ENCODE measurements at places on chromosomes 6 and 20.
A peak's percentile ranks its signal among the peaks of the same experiment; 100 is the strongest.

DNA sequence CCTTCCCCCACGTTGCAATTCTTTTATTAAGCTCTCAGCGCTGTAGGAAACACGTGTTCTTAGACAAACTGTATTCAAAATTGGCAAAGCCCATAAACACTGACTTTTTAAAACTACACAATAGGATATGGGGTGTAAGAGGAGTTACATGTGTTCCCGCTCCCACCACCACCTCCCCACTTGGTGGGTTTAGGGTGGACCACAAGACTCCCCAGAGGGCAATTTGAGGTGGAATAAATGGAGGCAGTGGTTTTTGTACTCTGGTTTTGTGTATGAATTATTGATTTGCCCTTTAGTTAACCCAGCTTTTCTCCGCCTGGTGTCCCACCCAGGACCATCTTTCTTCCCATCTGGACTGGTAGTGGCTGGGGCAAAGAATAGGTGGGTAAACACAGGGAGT is 3.7 kb downstream of the UQCC2 start:
- H3K27me3 ChIP-seq = peaks cover 12% of the 10 kb centered on the region
- no peak overlapping the region for H3K4me3 ChIP-seq
- H3K27ac ChIP-seq = no peak overlapping the region
- peaks cover 80% of the 10 kb centered on the region for H3K4me1 ChIP-seq

GRCh38 chr6:135300576-135300975 is 119.5 kb downstream of the MYB start:
- H3K27me3 ChIP-seq = no peaks in the 10 kb centered on the region
- H3K27ac ChIP-seq = no peak overlapping the region
- no peaks in the 10 kb centered on the region for H3K4me1 ChIP-seq
- peaks cover 19% of the 10 kb centered on the region for H3K36me3 ChIP-seq
- no peak overlapping the region for H3K4me3 ChIP-seq

DNA sequence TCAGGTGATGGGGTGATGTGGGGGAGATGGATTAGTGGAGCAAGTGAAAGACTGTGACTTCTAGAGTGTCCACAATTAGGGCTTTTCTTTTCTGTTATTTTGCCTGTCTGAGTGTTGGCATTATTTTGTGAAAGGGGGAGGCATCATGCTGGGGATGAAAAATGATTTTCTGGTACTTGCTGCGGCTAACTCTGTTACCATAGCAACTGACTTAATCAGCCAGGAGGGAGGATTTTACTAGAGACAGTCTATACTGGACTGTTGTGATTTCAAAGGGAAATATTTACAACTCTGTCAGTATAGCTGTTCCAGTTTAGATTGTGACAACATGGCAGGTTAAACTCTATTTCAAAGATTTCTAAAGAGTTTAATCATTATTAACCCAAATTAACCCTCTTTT is 30.4 kb upstream of the MRAP2 start:
- peaks cover 12% of the 10 kb centered on the region for H3K27me3 ChIP-seq
- H3K4me1 ChIP-seq = peaks cover 14% of the 10 kb centered on the region

GRCh38 chr6:150752409-150752808 is 113.1 kb upstream of the MTHFD1L start:
- H3K27me3 ChIP-seq = peaks cover 15% of the 10 kb centered on the region
- DNase-seq = no peak
- H3K4me3 ChIP-seq = peak overlapping the region; percentile 16
- no peak overlapping the region for H3K27ac ChIP-seq
- no peaks in the 10 kb centered on the region for H3K36me3 ChIP-seq

GRCh38 chr6:72621291-72622093 is at the start of gene KCNQ5:
TSS of gene KCNQ5 (plus strand) at chr6:72622064.
- H3K36me3 ChIP-seq = no peaks in the 10 kb centered on the region
- peaks cover 30% of the 10 kb centered on the region for H3K4me1 ChIP-seq
- peaks cover 44% of the 10 kb centered on the region for H3K27me3 ChIP-seq
- DNase-seq = peak; percentile 35
- peak within 1 kb of the TSS; percentile 93 for H3K4me3 ChIP-seq

- peaks cover 45% of the 10 kb centered on the region for H3K4me1 ChIP-seq
- H3K36me3 ChIP-seq = peaks cover 13% of the 10 kb centered on the region
- no peak for DNase-seq
- H3K27ac ChIP-seq = no peak overlapping the region
- peaks cover 65% of the 10 kb centered on the region for H3K27me3 ChIP-seq
- no peak overlapping the region for H3K4me3 ChIP-seq
Observed at GRCh38 chr20:64038224-64038564, 2.2 kb downstream of the C20orf204 start.

DNA sequence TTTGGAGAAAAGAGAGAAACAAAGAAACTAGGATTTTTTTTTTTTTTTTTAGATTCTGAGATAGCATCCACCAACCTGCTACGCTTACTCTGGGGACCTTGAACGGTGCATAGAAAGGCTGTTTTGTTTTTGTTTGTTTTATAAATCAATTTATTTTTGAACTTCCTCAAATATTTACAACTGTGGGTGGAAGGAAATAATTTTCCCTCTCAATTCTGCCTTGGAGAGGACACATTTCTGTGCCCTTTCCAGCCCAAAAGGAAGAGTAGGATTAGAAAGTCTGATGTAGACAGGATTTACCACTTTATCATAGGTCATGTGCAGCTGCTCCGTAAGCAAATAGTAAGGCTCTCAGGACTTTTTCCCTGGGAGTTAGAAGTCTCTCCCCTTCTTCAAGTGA is 190.5 kb downstream of the NKAIN2 start:
- DNase-seq = no peak
- H3K4me3 ChIP-seq = no peak overlapping the region
- H3K4me1 ChIP-seq = no peaks in the 10 kb centered on the region
- no peaks in the 10 kb centered on the region for H3K27me3 ChIP-seq

DNA sequence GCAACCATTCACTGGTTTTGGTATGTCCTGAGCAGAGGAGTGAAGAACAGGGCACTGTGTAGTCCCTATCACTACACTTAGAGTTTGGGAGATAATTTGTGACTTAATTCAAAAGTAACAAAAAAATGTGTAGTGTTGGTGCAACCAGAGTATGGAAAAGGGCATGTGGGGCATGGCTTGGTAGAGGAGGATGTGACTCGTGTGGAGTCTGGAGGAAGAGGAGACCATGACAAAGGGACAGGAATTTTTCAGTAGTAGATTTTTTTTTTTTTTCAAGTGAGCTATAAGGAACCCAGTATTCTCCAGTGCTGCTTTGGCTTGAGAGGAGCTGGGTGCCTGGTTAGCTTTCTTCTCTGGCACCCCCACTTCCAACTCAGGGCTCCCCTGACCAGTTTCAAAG is 5.1 kb downstream of the MTRES1 start:
- no peak overlapping the region for H3K4me3 ChIP-seq
- H3K27me3 ChIP-seq = no peaks in the 10 kb centered on the region
- H3K27ac ChIP-seq = no peak overlapping the region
- peaks cover 27% of the 10 kb centered on the region for H3K4me1 ChIP-seq
- no peak for DNase-seq

DNA sequence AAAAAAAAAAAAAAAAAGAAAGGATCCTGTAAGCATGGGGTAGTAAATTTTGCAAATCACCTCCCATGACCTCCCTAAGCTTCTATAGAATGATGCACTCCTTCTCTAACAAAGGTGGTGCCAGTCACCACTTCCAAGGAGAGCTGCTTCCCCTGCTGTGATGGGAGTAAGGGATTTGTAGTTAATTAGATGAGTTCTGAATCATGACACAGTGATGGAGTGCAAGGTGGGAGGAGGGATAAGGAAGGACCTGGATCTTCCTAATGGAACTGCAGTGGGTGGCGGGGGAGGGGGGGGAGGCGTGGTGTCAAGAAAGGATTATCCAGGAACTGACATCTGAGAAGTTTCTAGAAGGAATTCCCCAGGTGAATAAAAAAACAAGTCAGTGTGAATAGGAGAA is 47.8 kb downstream of the NRN1 start:
- peaks cover 10% of the 10 kb centered on the region for H3K27me3 ChIP-seq
- H3K4me1 ChIP-seq = peaks cover 42% of the 10 kb centered on the region
- H3K27ac ChIP-seq = peak overlapping the region; percentile 91
- no peaks in the 10 kb centered on the region for H3K36me3 ChIP-seq
- DNase-seq = no peak

DNA sequence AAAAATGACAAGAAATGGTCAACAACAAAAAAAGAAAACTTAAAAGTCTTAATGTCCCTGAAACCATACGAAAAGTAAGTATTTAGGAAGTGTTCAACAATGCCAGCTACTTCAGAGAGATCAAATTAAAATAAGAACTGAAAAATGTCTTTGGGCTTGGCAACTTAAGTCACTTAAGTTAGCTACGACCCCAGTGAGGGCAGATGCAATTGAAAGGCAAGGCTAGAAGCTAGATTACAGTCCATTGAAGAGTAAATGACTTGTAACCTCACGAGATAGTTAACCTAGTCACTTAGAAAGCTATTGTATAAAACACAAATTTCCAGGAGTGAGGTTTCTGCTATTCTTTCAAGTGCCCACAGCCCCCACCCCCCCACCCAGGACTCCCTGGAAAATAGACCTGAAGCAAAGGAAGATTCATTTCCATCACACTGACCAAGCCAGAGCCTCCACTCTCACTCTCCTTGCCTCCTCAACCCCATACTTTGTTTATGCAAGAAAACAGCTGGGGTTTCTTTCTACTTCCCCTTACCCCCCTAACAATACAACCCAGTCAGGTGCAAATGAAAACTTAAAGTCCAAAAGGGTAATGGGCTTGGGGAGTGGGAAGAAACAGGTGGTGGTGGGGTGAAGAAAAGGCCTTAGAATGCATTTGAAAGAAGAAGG is 14.6 kb downstream of the RTN4IP1 start:
- no peak overlapping the region for H3K4me3 ChIP-seq
- DNase-seq = no peak
- no peak overlapping the region for H3K27ac ChIP-seq
- H3K4me1 ChIP-seq = no peaks in the 10 kb centered on the region

GRCh38 chr20:12936524-12936923 is 72.2 kb upstream of the SPTLC3 start:
- no peak for DNase-seq
- H3K27ac ChIP-seq = no peak overlapping the region
- no peak overlapping the region for H3K4me3 ChIP-seq
- peaks cover 3% of the 10 kb centered on the region for H3K27me3 ChIP-seq
- H3K36me3 ChIP-seq = no peaks in the 10 kb centered on the region

GRCh38 chr6:35092362-35093117 is 48.6 kb downstream of the TCP11 start:
- peaks cover 6% of the 10 kb centered on the region for H3K36me3 ChIP-seq
- H3K4me1 ChIP-seq = peaks cover 54% of the 10 kb centered on the region

DNA sequence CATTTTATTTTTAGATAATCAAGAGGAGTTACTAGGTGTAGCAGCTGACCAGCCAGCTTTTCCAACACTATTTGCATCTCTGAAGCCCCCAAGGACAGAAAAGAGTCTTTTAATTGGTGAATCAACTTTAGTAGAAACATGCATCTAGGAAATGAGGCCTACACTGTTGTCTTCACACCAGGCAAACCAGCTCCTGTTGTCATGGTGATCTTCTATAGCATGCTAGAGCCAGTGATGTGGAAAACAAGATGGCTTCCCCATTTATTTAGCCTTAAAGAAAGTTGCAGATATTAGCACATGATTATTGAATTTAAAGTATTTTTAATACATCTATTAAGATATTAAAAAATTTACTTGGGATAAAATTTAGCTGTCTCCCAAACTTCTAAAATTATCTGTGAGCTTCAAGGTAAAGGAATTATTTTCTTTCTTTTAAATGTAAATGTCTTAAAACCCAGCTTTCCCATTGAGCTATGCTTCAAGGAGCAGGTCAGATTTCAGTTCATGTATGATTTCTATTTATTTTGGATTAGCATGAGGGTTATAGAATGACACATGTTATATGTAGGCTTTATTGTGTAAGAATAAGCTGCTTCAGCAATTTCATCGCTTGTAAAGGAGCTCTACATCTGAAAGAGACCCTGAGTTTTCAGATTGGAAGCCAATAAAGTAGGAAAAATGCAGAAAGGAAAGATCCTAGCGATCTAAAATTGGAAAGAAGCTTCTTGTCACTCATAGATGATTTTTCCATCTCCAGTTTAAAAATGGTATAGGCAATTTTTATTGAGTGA is 564.9 kb upstream of the CITED2 start:
- H3K27me3 ChIP-seq = no peaks in the 10 kb centered on the region
- no peaks in the 10 kb centered on the region for H3K36me3 ChIP-seq
- H3K27ac ChIP-seq = no peak overlapping the region
- DNase-seq = no peak
- peaks cover 43% of the 10 kb centered on the region for H3K4me1 ChIP-seq
